ENCODE measurements at places on chromosomes 13 and 19.
A peak's percentile ranks its signal among the peaks of the same experiment; 100 is the strongest.

- no peak for DNase-seq
These were observed 789.1 kb downstream of the GPC5 start for GRCh38 chr13:92187378-92187989.

DNA sequence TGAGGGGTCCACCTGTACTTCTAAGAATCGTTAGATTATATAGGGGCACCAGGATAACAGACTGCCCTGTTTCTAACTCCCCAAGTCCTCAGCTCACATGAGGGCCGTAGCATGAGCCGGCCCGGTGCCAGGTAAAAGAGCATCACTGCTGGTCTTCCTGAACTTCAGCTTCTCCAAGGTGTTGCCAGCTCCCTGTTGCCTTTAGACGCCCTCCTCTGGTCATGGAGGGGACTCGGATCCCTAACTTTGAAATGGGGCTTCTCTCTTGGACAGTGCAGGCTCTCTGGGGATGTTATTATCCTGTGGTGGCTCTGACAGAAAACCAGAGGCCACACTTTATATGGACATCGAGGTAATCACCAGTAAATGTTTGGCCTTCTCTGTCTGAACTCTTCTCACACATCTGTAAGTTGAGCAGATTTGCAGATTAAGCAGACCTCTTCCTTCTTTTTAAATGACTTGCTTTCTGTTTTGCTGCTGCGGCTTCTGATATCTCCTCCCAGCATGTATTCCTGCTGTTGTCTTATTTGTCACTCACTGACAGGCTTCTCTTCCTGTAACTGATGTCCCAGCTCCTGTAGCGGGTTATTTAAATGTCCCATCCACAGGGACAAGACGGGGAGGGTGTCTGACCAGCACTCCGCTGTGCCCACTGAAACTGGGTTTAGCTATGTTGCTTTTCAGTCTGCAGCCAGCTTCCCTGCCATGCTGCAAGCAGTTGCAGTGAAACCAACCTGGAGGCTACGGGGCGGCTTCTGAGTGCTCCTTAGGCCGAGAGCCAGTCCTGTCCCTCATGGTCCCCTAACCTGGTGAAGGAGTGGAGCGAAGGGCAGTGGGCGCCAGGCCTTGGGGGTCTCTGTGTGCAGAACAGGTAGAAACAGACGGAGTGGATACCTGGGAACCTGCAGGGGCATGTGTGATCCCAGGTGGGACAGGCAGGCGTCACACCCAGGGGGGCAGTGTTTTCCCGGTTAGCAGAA is 39.2 kb downstream of the TSSK6 start:
- DNase-seq, result no peak

GRCh38 chr13:73998631-73999030 is 135.6 kb downstream of the KLF12 start:
- DNase-seq, result no peak

DNA sequence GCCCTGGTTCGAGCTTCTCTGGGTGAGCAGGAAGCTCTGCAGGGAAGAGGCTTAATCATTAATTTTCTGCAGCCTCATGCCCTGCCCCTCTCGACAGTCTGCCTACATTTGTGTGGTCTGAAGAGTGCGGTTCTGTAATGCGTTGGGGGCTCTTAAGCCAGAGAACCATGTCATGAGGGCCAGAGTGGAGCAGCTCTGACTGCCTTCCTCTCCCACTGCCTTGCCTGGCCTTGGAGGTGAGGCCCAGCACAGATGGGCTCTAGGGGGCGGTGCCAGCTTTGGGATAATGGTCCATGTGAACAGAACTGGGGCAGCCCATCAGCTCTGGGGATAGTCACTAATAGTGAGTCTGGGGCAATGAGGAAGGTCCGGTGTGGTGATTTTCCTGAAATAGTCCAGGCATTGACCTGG is 5.7 kb downstream of the FGF9 start:
- DNase-seq, result no peak

DNA sequence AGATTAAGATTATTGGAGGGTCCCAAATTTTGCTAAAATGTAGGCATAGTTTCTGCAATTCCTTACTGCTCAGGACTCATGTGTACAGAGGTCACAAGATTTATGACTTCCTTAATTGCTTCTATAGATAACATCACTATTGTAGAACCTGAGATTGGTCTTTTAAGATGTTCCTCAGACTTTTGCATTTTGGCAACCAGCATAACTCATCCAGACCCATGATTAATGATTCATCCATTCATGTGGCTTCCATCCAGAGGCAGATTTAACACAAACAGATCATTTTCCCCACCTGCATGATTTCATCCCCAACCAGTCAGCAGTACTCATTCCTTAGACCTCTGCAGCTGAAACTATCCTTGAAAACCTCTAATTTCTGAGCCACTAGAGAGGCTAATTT is 34.5 kb upstream of the CEACAM8 start:
- DNase-seq, result no peak

GRCh38 chr13:83876546-83876945 is 5.7 kb downstream of the SLITRK1 start:
- DNase-seq, result no peak

DNA sequence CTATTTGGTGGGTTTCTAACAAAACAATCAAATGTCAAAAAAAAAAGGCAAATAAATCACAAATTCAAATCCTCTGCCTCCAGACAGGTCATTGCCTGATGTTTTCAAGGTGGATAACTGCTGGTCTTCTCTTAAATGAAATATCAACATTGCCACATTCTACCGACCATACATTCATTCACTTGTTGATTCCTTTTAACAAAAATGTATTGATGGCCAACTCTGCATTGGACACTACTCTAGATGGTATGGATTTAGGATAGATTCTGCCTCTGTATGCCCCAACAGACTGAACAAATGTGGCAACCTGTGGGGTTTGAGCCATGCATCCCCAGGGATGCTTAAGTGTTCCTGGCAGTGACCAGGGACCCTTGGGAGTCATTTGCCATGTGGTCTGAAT is 87.6 kb upstream of the STK24 start:
- no peak for DNase-seq

- DNase-seq, result no peak
These were observed 22.3 kb downstream of the ZNF44 start for GRCh38 chr19:12272386-12272785.

DNA sequence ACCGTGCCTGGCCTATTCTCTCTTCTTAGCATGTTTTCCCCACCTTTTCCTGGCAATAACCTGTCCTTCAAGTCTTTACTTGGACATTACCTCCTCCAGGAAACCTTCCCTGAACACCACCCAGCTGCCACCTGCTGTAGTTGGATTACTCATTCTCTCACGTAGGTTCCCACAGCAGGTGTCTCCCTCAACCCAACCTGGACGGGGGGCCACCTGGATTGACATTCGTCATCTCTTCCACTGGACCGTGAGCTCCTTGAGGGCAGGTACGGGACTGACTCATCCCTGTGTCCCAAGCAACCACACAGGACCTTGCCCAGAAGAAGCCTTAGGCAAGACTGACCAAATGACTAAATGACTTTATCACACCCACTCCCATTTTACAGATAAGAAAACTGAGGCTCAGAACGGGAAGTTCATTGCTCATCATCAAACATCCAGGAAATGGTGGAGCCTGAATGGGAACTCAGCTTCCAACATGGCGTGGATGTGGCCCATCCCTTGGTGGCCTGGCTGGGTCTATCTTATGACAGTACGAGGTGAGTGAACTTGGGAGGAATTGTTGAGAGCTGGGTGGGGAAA is 3.5 kb upstream of the KLK6 start:
- no peak for DNase-seq

DNA sequence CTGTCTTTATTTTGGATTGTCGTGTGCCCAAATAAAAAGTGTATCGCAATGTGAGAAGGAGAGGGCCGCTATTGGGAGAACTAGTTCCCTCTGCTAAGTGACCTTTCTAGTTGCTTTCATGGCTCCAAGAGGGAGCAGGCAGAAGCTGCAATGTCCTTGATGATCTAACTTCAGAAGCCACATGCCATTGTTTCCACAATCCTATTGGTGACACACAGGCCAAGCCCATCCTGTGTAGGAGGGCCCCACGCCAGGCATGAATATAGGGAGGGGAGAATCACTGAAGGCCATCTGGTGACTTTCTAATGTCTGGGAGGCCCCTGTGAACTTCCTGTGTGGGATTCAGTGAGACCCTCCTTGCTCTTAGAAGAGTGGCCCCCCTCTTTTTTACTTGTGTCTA is 47.8 kb upstream of the KPNA3 start:
- DNase-seq, result no peak

- no peak for DNase-seq
These were observed 77.3 kb upstream of the UBAC2 start for GRCh38 chr13:99123101-99124045.

DNA sequence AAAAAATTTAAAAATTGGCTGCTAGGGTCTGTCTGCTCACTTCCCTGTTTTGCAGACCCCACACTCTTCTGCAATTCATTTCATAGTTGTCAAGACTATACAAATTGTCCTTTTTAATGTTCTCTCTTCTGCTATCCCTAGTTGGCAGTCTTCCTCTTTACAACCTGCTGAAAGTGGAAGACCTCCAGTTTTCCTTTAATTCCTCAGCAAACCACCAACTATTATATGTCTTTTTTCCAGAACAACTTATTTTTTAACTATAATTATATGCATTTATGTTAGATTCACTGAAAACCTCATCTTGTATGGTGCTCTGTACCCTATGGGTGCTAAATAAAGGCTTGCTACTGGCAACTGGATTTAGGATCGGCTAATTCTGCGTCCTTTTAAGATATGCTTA is 1.1 kb upstream of the PHF11 start:
- DNase-seq, result no peak

- no peak for DNase-seq
These were observed 330.6 kb downstream of the SPRY2 start for GRCh38 chr13:80010286-80010831.

GRCh38 chr13:36599641-36600040 is 74.2 kb upstream of the SERTM1 start:
- no peak for DNase-seq

GRCh38 chr13:18212873-18213272 is 968.8 kb downstream of the TUBA3C start:
- no peak for DNase-seq

GRCh38 chr13:100447831-100448230 is 140.8 kb downstream of the GGACT start:
- no peak for DNase-seq

DNA sequence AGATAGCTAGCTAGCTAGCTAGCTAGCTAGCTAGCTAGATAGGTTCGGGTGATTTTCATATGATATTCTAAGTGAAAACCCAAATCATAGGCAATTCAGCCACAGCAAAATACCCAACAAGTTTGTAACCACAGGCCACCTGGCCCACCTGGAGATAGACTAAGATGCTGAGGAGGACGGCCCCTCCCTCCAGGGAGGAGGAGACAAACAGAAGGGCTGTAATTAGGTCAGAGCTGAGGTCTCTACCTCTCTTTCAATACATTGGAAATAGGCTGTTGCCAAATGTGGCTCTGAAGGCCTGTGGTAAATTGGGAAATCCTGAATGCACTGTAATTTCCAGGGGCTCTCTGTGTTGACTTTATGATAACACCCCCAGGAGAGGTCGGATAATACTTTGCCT is 382.2 kb downstream of the FGF9 start:
- DNase-seq, result no peak

- DNase-seq, result no peak
These were observed 29.2 kb downstream of the CSNK1G2 start for GRCh38 chr19:1970003-1970805.

DNA sequence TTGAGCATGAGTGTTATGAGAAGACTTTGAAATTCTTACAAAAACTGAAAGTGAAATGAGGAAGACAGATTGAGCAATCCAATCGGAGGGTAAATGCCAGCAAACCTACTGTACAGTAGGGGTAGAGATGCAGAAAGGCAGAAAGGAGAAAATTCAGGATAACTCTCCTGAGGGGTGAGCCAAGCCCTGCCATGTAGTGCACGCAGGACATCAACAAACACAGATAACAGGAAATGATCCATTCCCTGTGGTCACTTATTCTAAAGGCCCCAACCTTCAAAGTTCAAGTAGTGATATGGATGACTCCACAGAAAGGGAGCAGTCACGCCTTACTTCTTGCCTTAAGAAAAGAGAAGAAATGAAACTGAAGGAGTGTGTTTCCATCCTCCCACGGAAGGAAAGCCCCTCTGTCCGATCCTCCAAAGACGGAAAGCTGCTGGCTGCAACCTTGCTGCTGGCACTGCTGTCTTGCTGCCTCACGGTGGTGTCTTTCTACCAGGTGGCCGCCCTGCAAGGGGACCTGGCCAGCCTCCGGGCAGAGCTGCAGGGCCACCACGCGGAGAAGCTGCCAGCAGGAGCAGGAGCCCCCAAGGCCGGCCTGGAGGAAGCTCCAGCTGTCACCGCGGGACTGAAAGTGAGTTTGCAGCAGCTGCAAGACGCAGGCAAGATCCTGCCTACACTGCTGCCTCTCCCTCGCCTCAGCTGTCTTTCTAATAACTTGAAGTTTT is at the start of gene TNFSF13B:
TNFSF13B (plus strand) TSS at position 118 of the 728 bp plus-strand sequence; CDS start at position 296, 178 bp downstream.
- DNase-seq, result peak; percentile 8

DNA sequence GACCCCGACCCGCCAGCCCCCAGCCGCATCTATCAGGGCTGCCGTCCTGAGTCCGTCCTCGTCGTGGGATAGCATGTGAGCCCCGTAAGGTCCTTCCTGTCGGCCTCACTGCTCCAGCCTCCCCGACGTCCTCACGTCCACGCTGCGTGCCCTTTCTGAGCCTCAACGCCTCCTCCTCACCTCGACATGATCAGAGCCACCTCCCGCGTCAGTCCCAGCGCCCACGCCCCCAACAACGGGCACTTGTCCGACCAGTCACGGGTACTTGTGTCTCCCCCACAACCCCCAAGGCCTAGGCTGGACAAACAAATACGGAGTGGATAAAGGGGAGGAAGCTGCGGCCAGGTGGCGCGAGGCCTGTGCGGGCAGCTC is 665 bp downstream of the ZNF497 start:
- DNase-seq, result no peak

GRCh38 chr19:49676136-49676783 is 811 bp upstream of the PRMT1 start:
- no peak for DNase-seq

GRCh38 chr19:50328224-50328872 is 829 bp downstream of the KCNC3 start:
- no peak for DNase-seq

DNA sequence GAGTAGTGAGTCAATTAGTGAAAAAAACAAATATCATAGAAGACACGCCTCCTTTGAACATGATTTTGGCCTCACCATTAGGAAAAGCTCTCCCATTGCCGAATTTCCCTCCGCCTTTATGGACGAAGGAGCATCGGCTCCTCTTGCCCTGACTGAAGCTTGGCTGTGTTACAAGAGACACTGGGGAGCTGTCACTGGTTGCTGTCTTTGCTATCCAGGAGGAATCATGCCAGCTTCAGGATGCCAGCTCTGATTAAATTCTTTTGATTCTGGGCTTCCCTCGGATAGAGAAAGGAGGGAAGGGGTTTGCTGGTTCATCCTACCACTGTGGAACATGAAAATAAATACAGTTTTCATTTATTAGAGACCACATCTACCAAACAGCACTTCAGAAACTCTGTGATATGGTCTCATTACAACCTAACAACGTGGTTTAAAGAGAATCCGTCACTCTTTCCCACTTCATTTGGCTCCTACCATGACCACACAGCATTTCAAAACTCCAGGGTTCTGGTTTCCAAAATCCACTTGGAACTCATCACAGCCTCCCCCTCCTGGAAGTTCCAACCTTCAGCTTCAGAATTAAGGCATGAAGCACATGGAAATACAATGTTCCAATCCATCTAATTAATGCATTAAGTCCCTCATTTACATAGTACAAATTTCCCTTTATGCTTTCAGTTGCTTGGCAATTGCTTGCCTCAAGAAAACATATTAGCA is 446.0 kb downstream of the EFNB2 start:
- DNase-seq, result no peak

- DNase-seq, result no peak
These were observed 17.0 kb downstream of the ZFP82 start for GRCh38 chr19:36401475-36401874.

Measured in stimulated activated CD4-positive, alpha-beta T cell treated with anti-CD3 and anti-CD28 coated beads, Interleukin-1b, Interleukin-23, amount 100 ng/mL, for 1 hour (primary cell).